Peyer's patch (tissue), 4 donors: ENCODE measurements at places on chromosomes 16 and 17.

DNA sequence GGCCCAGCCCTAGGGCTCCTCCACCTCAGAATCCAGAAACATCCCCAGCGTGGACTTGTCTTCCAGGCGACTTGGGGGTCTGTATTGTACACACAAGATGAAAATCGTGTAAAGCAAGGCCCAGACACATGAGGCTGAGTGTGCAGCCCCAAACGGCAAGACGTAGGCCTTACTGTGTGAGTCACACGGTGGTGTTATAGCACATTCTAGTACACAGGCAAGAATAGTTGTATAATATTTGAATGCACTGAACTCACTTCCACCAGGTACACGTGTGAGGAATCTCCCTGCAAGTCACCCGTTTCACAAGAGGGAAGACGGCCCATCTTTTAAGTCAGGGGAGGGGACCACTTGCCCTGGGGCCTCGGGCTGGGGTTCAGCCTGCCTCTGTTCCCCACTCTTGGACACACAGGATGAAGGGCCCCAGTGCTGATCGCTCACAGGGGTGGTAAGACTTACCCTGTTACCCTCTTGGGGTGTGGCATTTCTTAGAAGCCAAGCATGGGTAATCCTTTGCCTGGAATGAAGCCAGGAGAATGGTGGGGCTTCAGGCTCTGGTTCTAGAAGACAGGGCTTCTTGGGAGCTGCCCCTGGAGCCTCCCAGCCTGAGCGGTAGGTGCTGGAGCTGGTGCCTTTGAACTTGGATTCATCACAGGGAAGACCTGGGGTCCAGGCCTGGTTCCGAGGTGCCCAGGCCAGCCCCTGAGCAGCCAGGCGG lies 71.3 kb downstream of the SREBF1 start:
- DNase-seq, result no peak

- DNase-seq, result no peak
Measured at GRCh38 chr17:17767154-17767869, 69.5 kb downstream of the SREBF1 start.

GRCh38 chr16:3798838-3799237 lies 81.5 kb upstream of the TRAP1 start:
- DNase-seq, result no peak

DNA sequence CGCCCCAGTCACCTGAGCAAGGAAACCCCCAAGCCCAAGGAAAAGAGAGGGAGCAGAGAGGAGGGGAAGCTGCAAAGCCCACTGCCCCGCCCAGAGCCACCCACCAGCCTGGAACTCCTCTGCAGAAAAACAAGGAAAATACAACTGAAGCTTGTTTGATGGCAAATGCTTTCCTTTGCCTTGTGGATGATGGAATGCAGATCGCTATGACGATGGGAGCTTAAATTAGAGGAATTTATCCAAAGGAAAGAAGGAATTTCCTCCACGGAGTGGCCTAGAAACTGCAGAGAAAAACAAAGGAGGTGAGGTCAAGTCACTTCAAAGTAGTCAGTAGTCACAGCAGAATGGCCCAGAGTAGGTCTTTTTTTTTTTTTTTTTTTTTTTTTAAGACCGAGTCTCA lies 31.5 kb upstream of the ASGR2 start:
- no peak for DNase-seq

- no peak for DNase-seq
Measured at GRCh38 chr17:50219939-50220465, 18.6 kb upstream of the COL1A1 start.

DNA sequence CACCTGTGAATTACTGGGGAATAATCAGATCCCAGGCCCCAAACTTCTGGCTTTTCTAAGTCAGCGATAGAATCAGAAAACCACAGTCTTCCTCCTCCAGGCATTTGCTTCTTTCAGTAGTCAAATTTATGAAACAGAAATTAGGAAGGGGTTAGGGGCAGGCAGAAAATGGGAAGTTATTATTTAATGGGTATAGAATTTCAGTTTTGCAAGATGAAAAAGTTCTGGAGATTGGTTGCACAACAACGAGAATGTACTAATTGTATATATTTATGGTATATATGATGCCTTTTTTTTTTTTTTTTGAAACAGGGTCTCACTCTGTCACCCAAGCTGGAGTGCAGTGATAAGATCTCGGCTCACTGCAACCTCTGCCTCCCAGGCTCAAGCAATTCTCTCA lies 23.5 kb downstream of the ORC6 start:
- no peak for DNase-seq

- no peak for DNase-seq
Measured at GRCh38 chr16:76583945-76584344, 306.7 kb downstream of the CNTNAP4 start.

DNA sequence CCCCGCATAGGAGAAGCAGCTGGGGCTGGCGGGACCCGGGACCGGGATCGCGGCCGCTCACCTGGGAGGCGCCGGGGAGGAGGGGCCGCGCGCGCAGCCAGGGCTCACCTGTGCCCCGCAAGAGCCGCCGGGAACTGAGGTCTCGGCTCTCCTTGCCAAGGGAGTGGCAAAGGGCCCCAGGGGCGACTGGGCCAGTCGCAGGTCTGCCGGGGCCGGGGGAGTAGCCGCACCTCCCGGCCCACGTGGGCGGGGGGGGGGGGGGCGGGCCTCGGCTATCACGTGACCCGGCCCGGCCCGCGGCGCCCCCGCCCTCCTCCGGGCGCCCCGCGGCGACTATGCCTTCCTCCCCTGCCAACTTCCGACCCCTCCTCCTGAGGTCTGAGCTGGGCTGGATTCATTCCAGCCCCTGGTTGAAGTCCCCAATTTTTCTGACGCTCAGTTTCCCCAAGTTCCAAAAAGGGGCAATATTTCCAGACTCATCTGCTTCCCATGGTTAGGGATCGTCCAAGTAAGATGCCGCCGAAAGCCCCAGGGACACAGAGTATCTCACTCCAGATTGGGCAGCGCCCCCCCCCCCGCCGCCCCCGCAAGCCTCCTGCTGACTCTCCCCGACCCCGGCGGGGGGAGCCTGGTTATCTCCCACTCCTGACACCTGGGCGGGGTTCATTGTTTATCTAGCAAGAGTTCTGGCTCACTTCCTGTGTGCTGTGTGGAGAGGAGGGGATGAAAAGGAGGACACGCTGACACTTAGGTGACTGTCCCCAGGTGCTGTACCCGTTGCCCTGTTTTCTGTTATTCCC lies at the start of gene TMC6:
Gene TMC6, minus strand, starts transcription at position 205 of the 800 bp plus-strand sequence. CDS start 1,923 bp downstream, outside the sequence.
- peak; percentile 84 for DNase-seq

GRCh38 chr16:53631236-53632025 lies 72.2 kb downstream of the RPGRIP1L start:
- DNase-seq, result no peak

DNA sequence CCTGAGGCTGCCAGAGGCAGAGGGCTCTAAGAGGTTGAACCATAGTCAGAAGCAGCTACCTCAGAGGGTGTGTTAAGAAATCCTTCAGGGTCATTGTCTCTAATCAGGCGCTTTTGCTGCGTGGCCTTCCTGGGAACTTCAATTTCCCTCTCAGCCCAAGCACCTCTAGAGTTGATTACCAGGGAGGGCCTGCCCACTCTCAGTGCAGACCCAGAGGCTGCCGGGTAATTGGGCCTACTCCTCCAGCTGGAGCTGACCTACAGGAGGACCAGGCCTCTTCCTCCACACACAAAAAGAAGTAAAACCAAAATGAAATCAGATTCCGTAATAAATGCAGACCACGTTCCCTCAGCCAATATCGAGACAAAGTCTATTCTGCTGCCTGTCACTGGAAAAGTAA lies 305.0 kb upstream of the CCL2 start:
- DNase-seq, result no peak

- no peak for DNase-seq
Measured at GRCh38 chr17:17672453-17673368, 8.5 kb upstream of the RAI1 start.

DNA sequence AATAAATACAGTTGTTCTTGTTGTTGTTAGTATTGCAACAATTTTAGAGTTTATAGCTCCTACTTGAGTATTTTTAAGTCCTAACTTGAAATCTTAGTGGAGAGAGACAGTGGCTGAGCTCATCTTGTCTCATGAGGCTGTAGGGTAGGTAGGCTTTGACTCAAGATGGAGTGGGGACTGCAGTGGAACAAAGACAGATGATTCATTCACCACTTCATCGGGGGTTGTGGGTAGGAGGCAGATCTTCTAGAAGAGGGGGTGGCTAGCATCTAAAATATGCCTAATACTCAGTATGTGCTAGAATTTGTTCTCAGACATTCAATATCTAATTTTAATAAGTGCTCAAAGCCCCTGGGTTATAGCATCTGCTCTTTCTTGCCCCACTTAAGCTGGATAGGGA lies 13.1 kb upstream of the MMD start:
- DNase-seq, result no peak
